Right atrium auricular region (tissue), 2 donors: ENCODE measurements at places on chromosomes 1 and 21. TPM values are rescaled to one million over a fixed set of nuclear protein-coding genes. Genes with fewer than 3 reads are reported as not detected.

The FAM177B gene
- not detected for total RNA-seq

The ELF3 gene
- 1.7 TPM for total RNA-seq

GRCh38 chr1:16927256-16927655 lies 5.5 kb downstream of the CROCC start:
- no peak overlapping the region for H3K4me3 ChIP-seq
- no peak overlapping the region for H3K27ac ChIP-seq

DNA sequence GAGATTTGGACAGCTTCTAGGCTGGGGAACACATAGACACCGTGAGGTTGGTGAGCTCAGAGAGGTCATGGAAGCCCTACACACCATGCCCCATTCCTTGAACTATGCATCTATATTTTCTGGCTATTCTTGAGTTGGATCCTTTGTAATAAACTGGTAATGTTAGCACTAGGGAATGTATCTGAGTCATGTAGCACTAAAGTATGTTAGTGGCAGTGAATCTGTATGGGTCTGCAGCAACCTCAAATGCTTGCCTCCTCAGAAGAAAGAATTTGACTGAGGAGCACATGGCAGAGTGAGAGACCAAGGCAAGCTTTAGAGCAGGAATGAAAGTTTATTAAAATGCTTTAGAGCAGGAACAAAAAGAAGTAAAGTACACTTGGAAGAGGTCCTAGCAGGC lies 43.7 kb upstream of the LRRC7 start:
- DNase-seq: no peak
- H3K27ac ChIP-seq: no peak overlapping the region
- no peaks in the 10 kb centered on the region for H3K4me1 ChIP-seq
- H3K4me3 ChIP-seq: no peak overlapping the region
- H3K36me3 ChIP-seq: no peaks in the 10 kb centered on the region
- no peaks in the 10 kb centered on the region for H3K27me3 ChIP-seq

DNA sequence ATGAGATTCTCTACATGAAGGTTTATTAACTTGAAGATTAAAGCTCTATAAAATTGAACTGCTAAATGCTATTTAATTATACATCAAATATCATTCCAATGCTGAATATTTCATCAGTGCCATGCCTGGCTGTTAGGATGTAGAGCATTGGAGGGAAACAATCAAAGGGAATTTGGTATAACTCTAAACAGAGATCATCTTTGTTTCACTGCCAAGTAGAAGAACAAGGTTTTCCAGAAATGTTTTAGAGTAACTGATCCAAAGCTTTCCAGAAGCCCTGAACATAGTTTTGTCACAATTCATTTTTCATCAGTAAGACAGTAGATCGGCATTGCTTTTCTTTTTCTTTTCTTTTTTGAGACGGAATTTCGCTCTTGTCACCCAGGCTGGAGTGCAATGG lies 5.9 kb upstream of the DSTYK start:
- no peak overlapping the region for H3K27ac ChIP-seq
- no peak for DNase-seq
- H3K36me3 ChIP-seq: no peaks in the 10 kb centered on the region
- no peak overlapping the region for H3K4me3 ChIP-seq
- H3K4me1 ChIP-seq: no peaks in the 10 kb centered on the region

GRCh38 chr1:180603850-180604226 lies 28.0 kb upstream of the XPR1 start:
- H3K27me3 ChIP-seq: no peaks in the 10 kb centered on the region
- H3K27ac ChIP-seq: no peak overlapping the region
- no peak overlapping the region for H3K4me3 ChIP-seq
- DNase-seq: no peak
- peaks cover 11% of the 10 kb centered on the region for H3K4me1 ChIP-seq
- no peaks in the 10 kb centered on the region for H3K36me3 ChIP-seq

DNA sequence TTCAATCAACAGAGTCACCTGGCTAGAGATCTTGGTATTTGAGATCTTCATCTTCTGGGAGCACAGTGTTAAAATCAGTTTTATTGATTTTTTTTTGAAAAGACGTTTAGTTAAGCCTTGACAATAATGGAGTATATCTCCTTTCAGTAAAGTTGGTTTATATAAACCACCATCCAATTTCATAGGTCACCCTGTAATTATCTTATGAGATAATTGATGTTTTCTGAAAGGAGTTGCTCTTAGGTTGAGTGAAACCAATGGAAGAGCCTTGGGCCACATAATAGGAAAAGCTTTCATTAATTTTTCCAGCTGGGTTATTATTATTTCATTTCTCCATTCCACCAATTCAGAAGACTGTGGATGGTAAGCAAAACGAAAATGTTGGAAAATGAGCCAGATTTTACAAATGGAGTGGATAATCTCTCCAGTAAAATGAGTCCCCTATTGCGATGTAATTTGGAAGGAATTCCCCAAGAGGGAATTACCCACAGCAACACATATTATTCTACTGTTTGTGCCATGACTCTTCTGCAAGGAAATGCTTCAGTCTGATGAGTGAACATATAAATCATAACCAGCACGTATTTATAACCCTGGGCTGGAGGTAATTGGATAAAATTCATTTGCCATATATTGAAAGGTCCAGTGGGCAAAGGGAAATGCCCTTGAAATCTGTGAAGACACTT lies 46.2 kb upstream of the TINAGL1 start:
- H3K4me3 ChIP-seq: no peak overlapping the region
- H3K27ac ChIP-seq: no peak overlapping the region
- H3K36me3 ChIP-seq: no peaks in the 10 kb centered on the region
- no peaks in the 10 kb centered on the region for H3K4me1 ChIP-seq
- no peak for DNase-seq
- no peaks in the 10 kb centered on the region for H3K27me3 ChIP-seq

- no peaks in the 10 kb centered on the region for H3K27me3 ChIP-seq
- no peak overlapping the region for H3K27ac ChIP-seq
- H3K4me1 ChIP-seq: no peaks in the 10 kb centered on the region
- DNase-seq: no peak
- no peak overlapping the region for H3K4me3 ChIP-seq
- H3K36me3 ChIP-seq: peaks cover 16% of the 10 kb centered on the region
Observed at GRCh38 chr1:50568782-50569181, 145.5 kb upstream of the DMRTA2 start.

DNA sequence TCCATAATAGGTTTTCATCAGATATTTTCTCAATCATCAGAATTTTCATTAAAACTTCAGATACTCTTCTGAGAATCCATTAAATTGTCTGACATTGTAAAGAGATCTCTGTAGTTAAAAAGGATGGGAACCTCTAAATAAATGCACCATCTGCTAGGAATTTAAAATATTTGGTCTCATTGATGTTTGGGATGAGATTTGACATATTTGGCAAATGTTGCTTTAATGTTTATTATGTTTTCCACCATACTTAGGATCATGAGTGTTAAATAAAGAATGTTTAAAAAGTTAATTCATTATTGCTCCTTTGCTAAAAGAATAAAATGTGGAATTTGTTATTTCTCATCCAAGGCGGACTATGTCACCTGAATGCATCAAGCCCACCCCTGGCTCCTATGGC lies 85.5 kb upstream of the VANGL1 start:
- no peak overlapping the region for H3K27ac ChIP-seq
- H3K36me3 ChIP-seq: no peaks in the 10 kb centered on the region
- no peaks in the 10 kb centered on the region for H3K4me1 ChIP-seq
- no peak for DNase-seq

- H3K27me3 ChIP-seq: peaks cover 73% of the 10 kb centered on the region
- no peak overlapping the region for H3K4me3 ChIP-seq
- no peak overlapping the region for H3K27ac ChIP-seq
- H3K4me1 ChIP-seq: no peaks in the 10 kb centered on the region
- no peaks in the 10 kb centered on the region for H3K36me3 ChIP-seq
- no peak for DNase-seq
Observed at GRCh38 chr1:180232521-180233043, 2.5 kb downstream of the LHX4 start.

DNA sequence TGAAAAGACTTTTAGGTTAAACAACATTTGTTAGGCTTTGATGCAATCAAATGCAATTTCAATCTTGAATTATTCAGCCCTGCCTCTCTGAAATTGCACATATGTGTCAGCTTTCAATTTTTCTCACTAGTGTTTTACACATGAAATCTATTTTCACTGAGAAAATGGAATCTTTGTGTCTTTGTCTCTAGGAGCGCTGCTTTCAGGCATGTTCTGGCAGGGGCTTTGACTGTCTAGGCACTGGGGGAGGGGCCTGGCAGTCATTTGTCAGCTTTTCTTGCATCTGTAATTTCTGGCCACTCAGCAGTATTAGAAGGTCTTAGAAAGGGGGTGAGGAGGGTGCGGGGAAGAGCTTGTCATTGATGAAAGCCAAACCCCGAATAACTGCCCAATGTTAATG lies 264.4 kb downstream of the PTPRC start:
- no peaks in the 10 kb centered on the region for H3K4me1 ChIP-seq
- no peak for DNase-seq
- H3K36me3 ChIP-seq: no peaks in the 10 kb centered on the region
- no peaks in the 10 kb centered on the region for H3K27me3 ChIP-seq

DNA sequence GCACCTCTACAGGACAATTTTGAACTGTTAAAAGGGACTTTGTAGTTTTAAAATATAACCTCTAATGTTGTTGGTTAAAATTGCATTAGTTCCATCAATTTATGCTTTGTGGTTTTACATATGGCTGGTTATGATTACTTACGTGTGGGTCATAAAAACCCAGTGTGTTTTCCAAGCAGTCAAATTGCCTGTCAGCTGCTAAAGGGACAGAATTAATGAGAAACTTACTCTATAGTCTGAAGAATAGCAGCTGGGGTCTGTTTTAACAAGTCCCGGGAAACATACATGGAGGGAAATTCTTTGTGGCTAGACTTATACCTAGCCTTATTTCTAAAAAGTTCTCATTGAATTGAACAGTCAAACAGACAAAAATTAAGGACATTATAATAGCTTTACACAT lies 820.9 kb upstream of the ADGRL4 start:
- H3K36me3 ChIP-seq: no peaks in the 10 kb centered on the region
- H3K27ac ChIP-seq: no peak overlapping the region
- no peak overlapping the region for H3K4me3 ChIP-seq
- no peaks in the 10 kb centered on the region for H3K27me3 ChIP-seq

- H3K4me1 ChIP-seq: no peaks in the 10 kb centered on the region
- H3K27ac ChIP-seq: no peak overlapping the region
- no peaks in the 10 kb centered on the region for H3K27me3 ChIP-seq
- H3K36me3 ChIP-seq: no peaks in the 10 kb centered on the region
Observed at GRCh38 chr1:165116732-165117131, 239.8 kb downstream of the LMX1A start.
